Activated CD8-positive, alpha-beta memory T cell treated with anti-CD3 and anti-CD28 coated beads for 4 hours (primary cell): ENCODE measurements at places on chromosomes 7 and 10.

DNA sequence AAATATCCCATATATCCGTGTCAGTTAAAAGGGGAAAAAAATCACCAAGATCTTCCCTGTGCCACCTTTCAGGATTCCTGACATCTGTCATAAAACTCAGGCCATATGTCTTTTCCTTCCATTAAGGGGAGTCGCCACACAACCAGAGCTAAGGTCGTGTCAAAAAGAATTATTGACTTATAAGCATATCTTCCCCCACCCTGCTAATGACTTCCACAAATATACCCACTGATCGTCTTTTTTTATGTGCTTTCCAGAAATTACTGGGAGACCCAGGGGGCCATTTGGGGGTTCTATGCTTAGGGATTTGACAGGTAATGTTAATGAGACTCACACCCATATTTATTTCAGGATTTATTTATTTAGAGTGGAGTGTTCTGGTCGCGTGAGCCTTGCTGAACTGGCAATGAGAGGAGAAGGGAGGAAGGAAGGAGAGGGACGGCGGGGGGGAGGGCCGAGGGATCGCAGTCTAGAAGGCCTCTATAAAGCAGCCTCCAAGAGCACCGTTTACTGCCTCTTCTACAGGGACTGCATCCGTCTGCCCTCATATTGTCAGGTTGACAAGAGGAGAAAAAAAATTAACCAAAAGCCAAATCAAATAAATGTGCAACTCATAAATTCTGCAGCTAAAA is 135.7 kb upstream of the MGMT start:
- no peak for DNase-seq

GRCh38 chr10:75100764-75101291 is 10.6 kb upstream of the SAMD8 start:
- no peak for DNase-seq

DNA sequence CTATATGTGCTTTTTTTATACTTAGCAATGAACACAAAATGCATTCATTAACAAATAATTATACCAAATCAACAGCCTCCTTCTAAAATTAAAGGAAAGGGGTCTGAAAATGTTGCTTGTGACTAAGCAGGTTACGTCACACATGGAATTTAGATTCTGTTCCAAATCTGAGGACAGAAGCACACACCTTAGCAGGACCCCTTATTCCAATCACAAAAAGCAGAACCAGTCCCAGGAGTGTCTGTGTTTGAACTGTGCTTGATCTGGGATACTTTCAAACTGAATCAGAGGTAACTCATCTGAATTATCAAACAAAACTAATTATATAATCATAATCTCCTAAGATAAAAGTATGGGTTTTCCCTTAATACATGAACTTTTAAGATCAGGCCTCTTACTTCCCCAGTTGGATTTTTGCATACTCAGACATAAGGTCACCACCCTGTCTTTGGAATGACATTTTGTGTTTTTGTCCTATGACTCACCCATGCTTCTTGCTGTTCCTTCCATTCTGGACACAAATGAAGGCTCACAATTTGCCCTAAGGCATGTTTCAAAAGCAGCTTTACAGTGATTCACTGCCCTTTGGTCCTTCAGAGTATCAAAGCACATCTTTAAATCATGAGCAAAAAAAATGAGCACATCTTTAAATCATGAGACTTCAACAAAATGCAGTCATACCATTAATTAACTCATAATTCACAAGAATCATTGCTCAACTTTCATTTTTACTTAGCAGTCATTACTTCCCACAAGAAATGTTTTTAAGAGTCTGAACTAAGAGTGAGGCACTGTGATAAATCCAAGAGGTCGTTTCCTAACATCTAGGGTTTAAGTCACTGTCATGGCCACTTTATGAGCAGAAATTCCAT is 35.5 kb downstream of the SEMA3C start:
- DNase-seq: no peak

DNA sequence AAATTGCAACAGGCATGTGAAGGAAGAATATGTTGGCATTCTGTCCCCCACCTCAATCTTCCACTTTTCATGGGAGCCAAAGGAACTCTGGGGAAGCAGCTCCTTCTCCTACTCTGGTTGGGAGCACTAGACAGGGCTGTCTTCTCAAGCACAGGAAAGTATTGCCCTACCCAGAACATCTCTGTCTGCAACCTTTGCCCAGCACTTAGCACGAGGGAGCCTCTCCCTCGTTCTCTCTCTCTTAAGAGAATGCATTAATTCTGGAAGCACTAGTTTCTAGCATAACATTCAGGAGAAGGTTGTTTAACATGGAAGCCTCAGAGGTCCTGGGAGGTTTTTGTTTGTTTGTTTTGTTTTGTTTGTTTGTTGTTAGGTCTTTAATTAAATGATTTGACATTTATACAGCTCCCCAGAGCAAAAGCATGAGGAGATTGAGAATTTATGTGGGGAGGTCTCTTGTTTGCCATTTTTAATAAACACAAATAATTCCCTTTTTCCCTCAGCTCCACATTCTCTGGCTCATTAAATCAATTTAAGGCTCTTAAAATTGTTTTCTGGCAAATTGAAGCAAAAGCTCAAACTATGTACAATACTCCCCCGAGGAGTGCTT is 240.6 kb downstream of the TRIL start:
- DNase-seq: no peak

DNA sequence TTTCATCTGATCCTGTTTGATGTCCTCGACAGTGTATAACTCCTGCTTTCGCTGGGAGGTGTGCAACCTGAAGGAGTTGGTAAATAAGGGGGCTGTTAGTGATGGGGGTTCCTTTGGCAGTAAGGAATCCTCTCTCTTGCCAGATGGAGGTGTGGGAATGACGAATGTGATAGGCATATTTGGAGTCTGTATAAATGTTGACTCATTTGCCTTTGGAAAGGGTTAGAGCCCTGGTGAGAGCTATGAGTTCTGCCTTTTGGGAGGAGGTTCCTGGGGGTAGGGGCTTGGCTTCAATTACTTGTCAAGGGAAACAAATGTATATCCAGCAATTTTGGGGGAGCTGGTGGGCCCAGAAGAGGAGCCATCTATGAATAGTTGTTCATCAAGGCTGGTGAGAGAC is 11.4 kb upstream of the CHST3 start:
- DNase-seq: no peak

- DNase-seq: no peak
These were observed 119.7 kb downstream of the WDR11 start for GRCh38 chr10:120970595-120971529.

DNA sequence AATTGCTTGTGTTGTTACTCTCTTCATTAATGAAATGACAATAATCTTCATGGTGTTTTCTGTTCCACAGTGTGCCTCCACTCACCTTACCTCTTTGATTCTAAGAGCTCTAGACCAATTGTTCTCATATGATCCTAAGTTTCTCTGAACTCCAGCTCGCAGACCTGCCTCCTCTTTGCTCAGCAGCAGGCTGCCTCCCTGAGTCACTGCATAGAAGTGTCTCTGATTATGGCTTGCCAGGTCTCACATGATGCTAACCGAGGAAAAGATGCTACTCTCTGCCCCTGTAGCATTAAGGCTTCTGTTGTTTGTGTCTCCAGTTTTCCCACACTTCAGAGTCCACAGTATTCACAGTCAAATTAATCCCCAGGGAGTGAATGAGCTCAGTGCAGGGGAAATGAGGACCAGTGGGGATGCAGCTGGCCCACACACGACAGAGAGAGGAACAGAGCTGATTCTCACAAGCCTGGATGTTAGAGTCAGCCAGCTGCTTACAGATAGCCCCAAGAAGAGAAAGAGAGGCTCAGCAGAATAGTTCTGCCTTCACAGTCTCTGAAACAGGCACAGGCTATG is 145.9 kb upstream of the EGR2 start:
- no peak for DNase-seq

GRCh38 chr10:51092402-51092801 is 18.1 kb downstream of the PRKG1 start:
- no peak for DNase-seq
